ENCODE measurements at places on chromosomes 2 and 18.

DNA sequence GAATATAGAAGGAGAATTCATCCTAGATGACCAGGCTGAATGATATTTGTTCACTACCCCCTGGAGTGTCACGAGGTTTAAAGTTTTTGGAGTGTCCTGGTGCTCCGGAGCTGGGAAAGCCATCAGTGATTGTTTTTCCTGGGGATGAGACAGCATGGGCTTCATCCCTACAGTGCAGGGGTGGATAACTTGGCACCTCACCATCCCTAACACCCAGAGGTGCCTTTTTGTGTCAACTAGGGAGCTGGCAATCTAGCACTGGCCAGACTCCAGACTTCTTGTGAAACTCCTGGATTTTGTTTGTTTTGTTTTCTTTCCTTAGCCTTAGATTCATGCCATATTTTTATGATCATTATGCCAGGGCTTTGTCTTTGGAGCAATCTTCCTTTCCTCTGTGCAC is 164.8 kb downstream of the PRKCE start:
- no peak for DNase-seq

DNA sequence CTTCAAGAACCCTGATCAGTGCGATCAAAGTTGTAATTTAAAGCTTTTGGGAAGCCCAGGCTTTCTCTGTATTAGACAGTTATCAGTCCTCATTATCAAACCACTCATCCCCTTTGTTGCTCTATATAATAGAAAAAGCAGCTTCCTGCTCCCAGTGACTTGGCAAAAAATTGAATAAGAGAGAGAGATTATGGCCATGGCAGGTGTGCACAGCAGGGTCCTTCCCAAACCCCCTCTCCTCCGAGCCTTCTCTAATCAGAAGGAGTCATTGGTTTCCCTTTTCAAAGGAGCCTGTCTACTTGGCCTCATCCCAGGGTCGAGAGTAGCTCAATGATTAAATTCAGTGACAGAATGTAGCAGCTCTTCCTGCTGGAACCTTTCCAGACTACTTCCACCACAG is 81.5 kb downstream of the SEMA4F start:
- no peak for DNase-seq

- DNase-seq, result peak; percentile 41
These were observed 58.1 kb downstream of the MAP3K19 start for GRCh38 chr2:134988994-134989605.

DNA sequence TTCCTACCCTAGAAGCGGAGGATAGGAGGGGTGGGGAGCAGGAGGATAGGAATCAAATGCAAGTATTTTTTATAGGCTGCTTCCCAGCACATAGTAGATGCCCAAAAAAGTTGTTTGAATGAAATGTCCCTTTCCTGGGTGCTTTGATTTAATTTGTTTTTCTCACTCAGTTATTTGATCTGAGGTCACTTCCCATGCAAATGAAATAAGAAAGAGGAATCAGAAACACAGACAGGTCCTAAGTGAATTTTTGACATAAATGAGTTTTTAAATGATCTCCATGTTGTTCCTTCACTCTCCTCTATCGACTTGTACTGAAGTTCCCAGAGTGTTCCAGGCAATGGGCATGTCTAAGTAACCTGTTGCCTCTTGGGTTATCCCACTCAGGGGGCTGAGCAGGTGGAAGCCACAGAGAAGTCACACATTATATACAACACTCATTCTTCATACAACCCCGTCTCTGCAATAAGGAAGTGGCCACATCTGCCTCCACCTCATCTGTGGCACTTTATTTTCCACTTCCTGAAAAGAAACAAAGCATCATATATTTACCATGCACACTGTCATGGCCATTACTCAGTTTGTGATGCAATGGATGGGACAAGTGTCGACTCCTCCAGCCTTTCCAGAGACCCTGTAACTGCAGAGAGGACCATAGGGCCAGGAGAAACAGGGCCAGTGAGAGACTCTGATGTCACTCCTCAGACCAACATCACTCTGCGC is 81.9 kb upstream of the ZNF397 start:
- DNase-seq, result no peak

- DNase-seq, result peak; percentile 80
These were observed 24.6 kb upstream of the KCMF1 start for GRCh38 chr2:84946204-84947009.

GRCh38 chr2:85019121-85019520 is 48.2 kb downstream of the KCMF1 start:
- no peak for DNase-seq

- DNase-seq, result no peak
These were observed 31.0 kb upstream of the CCDC93 start for GRCh38 chr2:118044854-118045253.

GRCh38 chr2:222087998-222088397 is 210.8 kb downstream of the PAX3 start:
- no peak for DNase-seq

DNA sequence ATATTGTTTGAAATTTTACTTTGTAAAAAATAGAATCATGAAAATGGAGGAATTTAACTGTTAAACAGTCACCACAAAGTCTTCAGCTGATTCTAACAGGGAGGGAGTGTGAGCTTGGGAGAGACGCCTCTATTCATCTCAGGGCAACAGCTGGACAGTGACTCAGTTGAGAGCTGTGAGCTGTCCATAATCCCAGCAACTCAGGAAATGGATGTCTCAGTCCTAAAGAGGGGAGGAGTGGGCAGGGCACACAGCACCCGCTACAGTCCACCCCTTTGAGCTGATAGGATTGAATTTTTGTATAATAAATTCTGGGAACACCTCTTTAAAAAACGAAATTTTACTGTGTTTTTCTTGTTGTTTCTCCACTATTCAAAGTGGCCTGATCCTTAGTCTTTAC is 255.1 kb upstream of the THUMPD2 start:
- no peak for DNase-seq

Measured in GM13977 (cell line).